Type B pancreatic cell (in vitro differentiated cells): ENCODE measurements at places on chromosomes 11 and 22.
A peak's percentile ranks its signal among the peaks of the same experiment; 100 is the strongest.

- H3K27ac ChIP-seq: no peak overlapping the region
- no peak overlapping the region for H3K4me3 ChIP-seq
- DNase-seq: no peak
- H3K27me3 ChIP-seq: no peaks in the 10 kb centered on the region
- H3K4me1 ChIP-seq: no peaks in the 10 kb centered on the region
Measured at GRCh38 chr11:71554996-71555395, 6.8 kb downstream of the KRTAP5-9 start.

GRCh38 chr11:96447208-96448110 is 57.6 kb downstream of the JRKL start:
- H3K4me3 ChIP-seq: no peak overlapping the region
- H3K27me3 ChIP-seq: peaks cover 5% of the 10 kb centered on the region

- H3K4me3 ChIP-seq: no peak overlapping the region
- H3K4me1 ChIP-seq: peaks cover 45% of the 10 kb centered on the region
- DNase-seq: no peak
- H3K36me3 ChIP-seq: no peaks in the 10 kb centered on the region
- H3K27me3 ChIP-seq: peaks cover 23% of the 10 kb centered on the region
- no peak overlapping the region for H3K27ac ChIP-seq
Measured at GRCh38 chr11:123209591-123209990, 14.5 kb upstream of the CLMP start.

DNA sequence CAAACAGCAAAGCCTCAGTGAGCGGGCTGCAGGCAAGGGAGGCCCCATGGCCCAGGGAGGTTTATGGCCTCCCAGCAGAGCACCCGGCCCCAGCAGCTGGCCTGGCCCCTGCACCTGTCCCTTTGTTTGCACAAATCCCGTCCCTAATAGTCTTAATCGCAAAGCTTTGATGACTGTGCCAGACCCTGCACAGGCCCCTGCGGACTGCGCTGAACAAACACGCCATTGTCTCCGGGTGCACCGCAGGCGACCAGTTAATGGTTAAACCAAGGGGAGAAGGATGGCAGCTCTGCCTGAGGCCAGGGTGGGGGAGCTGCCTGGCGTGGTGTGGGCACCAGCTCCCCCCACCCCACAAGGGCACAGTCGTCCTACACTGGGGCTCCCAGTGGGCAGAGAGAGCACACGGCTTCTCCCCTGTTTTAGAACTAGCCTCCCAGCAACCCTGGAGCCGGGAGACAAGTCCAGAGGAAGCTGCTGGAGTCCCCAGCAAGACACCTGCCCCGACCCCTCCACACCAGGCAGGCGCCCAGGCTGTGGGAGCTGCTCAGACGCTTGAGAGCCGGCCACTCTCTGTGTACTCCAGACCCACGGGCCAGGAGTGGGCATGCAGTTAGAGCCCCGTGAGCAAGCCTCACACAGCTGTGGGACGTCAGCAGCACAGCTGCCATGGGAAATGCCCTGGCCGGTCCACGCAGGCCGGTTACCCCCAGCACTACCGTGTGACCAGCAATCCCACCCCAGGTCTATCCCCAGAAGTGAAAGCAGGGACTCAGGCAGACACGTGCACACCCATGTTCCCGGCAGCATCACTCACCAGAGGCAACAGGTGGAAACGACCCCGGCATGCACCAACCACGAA is 39.7 kb upstream of the TH start:
- H3K4me3 ChIP-seq: peak overlapping the region; percentile 39
- no peaks in the 10 kb centered on the region for H3K36me3 ChIP-seq
- peaks cover 5% of the 10 kb centered on the region for H3K27me3 ChIP-seq
- H3K4me1 ChIP-seq: peaks cover 28% of the 10 kb centered on the region
- DNase-seq: peak; percentile 73

DNA sequence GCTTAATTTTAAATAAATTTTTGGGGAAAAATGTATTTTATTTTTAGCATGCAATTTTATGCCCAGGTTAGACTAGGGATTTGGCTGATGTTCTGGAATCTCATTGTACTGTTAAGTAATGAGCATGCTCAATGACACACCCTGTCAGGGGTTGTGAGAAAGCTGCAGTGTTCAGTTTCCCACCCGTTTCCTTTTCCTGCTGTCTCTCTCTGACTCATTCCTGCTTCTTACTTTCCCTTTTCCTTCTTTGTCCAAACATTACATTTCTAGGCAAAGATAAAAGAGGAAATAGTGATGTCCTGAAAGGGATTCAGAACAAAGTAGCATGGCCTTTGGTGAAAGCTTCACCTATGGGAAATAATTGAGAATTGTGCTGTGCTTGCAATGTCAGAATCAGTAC is 22.7 kb downstream of the OOSP3 start:
- no peaks in the 10 kb centered on the region for H3K27me3 ChIP-seq
- no peaks in the 10 kb centered on the region for H3K4me1 ChIP-seq

DNA sequence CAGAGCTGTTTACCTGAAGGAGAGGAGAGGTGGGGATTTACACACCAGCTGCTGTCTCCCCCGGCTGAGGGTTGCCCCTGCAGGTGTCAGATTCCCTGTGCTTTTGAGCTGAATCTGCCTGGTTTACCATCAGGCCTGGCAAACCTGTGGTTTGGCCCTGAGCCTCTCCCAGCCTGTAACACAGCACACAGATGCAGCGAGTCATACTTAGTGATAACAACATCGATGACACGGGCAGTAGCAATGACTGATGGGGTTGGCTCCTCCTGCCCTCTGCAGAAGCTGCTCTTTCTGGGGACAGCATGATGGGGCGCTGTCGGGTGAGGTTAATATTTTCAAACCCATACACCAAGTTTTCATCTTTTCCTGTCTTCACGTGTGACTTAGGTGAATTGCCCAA is 380.0 kb upstream of the B3GAT1 start:
- H3K4me3 ChIP-seq: no peak overlapping the region
- H3K27ac ChIP-seq: no peak overlapping the region

DNA sequence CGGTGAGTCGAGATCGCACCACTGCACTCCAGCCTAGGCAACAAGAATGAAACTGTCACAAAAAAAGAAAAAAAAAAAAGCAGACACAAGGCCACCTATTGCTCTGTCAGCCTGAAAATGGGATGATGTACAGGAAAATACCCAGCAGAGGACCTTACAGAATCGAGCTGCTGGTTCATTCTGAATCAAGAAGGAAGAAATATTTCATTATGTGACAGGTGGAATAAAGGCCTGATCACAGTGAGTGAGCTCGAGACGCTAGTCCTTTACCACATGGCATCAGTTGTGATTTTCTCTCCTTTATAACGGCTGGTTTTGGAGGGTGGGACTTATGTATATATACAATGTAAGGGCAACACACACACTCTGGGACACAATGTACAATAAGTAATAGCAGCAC is 340.0 kb downstream of the LARGE1 start:
- H3K36me3 ChIP-seq: peaks cover 8% of the 10 kb centered on the region
- no peak for DNase-seq
- H3K27ac ChIP-seq: no peak overlapping the region
- no peak overlapping the region for H3K4me3 ChIP-seq
- H3K27me3 ChIP-seq: no peaks in the 10 kb centered on the region

- H3K36me3 ChIP-seq: no peaks in the 10 kb centered on the region
- H3K27me3 ChIP-seq: no peaks in the 10 kb centered on the region
- no peak overlapping the region for H3K4me3 ChIP-seq
- no peak for DNase-seq
- H3K4me1 ChIP-seq: no peaks in the 10 kb centered on the region
Measured at GRCh38 chr11:105297463-105297862, 157.9 kb upstream of the CARD18 start.

DNA sequence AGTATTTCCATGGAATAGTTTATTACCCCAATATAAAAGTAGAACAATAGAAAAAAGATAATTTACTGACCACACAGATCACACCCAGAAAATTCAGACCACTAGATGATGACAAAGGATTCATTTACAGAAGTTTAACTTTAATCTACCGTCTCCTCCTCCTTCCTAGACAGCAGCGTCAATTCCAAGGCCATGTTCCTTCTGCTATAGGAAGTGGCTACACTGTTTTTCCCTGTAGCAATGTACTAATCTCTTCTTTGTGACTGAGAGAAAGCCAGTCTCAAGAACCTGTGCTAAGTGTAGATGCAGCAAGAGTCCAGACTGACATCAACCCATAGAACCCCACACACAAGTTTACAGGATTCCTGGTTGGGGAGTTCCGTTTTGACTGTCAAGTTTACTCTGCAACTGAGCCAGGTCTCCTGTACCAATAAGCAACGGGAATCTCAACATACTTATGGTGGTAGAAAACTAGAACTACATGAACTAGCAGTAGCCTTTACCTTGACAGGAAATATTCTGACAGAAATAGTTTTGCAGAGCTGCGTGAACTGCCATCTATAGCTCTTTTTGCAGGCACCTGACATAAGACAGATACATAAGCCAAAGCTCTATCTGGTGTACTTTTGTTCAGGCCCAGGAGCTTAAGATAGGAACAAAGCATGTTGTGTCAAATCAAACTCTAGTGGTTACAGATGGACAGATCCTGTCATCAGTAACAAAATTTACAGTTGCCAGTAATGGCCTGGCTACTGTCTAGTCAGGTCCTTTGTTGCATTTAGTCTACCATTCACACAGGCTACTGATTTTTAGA is 42.9 kb downstream of the MRTFA start:
- DNase-seq: no peak
- H3K27me3 ChIP-seq: no peaks in the 10 kb centered on the region
- peaks cover 9% of the 10 kb centered on the region for H3K36me3 ChIP-seq
- peaks cover 38% of the 10 kb centered on the region for H3K4me1 ChIP-seq
- H3K4me3 ChIP-seq: no peak overlapping the region
- peak overlapping the region; percentile 59 for H3K27ac ChIP-seq

DNA sequence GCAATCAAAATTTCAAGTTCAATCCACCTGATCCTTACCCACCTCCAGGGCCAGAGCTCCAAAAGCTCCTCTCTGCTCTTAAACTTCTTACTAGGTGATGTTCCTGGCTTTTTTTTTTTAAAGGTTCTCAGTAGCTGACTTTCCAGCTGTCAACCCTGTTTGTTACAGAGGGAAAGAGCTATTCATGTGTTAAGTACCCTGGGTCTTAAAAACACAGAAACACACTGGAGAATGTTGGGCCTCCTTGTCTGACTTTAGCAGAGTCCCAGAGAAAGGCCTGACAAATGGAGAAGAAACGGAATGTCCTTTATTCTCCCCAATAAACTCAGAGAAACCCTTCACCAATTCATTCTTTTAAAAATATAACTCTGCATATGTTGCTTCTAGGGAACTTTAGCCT is 3.2 kb downstream of the LRRC4C start:
- H3K27me3 ChIP-seq: peaks cover 13% of the 10 kb centered on the region
- H3K36me3 ChIP-seq: no peaks in the 10 kb centered on the region
- no peak overlapping the region for H3K27ac ChIP-seq
